Colonic mucosa (tissue), 4 donors: ENCODE measurements at places on chromosomes 6 and 20. TPM values are rescaled to one million over a fixed set of nuclear protein-coding genes. Genes with fewer than 3 reads are reported as not detected.

DNA sequence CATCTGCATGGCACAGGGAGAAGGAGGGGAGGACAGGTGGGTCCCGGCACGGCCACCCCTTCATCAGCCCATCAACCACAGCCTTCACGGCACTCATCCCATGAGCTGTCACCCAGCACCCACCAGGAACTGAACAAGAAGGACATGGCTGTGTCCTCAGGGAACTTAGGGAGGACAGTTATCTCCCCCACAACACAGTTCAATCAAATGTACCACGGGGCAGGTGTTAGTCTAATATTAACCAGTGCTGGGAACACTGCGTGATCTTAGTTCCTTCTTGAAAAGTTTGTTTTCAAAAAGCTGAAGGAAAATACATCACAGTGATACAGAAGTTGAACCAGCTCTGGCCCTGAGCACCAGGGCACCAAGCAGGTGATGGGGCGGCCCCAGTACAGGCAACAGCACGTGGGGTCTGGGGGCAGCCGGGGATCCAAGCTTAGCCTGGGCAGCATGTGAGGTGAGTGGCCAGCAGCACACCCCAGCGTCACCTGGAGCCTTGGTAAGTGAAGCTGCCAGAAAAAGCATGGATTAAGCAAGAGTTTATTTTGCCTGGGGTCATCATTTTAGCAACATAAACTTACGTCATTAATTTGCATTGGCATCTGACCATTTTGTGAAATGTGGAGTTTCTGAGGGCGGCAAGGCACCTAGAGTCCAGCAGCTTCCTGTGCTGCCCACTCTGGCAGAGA is 35.5 kb upstream of the AFDN start:
- peak; percentile 14 for DNase-seq

DNA sequence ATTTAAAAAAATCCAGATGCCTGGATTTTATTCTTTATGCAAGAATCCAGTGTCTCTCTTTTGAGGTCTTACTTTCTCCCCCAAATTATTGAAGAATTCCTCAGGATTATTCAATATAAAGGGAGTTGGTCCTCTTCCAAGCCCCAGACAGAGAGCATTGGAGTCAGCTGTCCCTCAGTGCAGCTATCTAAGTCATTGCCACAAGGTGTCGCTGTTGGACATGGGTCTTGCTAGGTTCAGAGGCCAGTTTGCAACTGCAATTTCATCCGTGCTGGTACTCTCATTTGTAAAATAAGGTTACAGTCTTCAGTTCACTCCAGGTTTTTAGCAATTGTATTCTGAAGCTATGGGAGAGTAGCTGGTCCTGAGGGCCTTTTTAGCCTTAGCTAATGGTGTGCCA is 27.8 kb downstream of the CCN2 start:
- peak; percentile 72 for DNase-seq

DNA sequence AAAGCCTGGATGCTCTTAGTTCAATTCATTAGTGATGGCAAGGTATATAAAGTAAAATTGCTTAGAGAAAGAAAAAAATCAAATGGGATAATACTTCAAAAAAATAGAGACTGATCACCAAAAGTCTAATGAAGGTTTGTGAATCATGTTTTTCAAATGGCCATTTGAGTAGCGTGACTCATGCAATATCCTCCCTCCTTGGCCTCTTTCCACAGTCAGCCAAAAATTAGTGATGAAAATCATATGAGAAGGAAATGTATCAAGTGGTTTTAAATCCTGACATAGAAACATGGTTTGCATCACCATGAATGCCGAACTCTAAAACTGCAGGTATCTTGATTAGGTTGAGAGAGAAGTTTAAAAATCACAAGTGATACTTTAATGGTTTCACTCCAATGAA is 1.2 kb upstream of the COL19A1 start:
- DNase-seq: no peak

- no peak for DNase-seq
These were observed 189.8 kb upstream of the IMPG1 start for GRCh38 chr6:76262240-76262639.

DNA sequence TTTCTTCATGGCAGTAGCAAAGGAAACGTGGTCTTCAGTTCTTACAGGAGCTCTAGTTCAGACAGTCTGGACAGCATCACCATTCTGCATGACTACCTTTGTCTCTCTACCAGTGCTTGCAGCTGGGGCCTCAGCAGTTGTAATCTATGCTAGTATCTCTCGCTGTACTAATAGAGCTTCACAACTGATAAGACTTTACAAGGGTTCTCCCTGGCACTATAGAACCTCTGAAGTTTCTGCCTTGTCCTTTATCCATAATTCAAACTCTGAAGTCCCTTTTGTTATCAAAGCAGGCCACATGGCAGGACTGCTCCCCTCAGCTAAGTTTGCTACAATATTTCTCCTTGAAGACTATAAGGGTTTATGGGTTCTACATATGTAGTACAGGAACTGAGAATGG is 842.1 kb upstream of the ADGRB3 start:
- no peak for DNase-seq

- no peak for DNase-seq
These were observed 3.9 kb downstream of the PRDM1 start for GRCh38 chr6:106090001-106090400.

DNA sequence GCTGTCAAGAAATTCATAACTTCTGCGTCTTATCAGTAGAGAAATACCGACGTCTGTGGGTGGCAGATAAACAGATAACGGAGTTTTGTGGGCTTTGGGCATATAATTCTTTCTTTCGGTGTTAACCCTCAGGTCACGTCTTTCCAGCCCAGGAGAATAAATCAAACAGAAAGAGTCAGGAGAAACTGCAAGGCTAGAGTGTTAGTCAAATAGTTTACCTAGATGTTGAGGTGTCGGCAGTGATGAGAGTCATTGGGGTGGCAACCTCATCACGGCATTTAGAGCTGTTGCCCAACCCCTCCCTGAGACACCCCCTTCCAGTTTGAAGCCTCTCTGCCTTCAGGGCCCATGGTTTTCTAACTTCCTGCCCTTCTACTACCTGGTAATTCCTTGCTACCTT is 49.5 kb downstream of the ADTRP start:
- no peak for DNase-seq

DNA sequence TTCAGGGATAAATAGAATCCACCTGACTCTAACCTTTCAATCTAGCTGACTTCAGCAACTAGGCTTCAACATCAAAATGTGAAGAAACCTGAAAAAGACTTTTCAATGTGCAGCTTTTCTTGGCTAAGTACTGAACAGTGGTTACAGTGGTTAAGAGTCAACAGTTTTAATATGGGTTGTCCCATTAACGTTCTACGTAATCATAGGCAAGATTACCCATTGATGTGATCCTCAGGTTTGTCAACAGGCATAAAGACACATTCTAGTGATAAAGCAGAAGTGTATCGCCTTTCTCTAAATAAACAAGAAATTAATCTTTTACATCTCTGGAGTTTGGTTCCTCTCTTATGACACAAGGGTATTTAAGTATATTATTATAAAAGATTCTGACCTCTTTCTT is 154.1 kb upstream of the RUNX2 start:
- DNase-seq: no peak

- no peak for DNase-seq
These were observed 141.6 kb upstream of the EYA4 start for GRCh38 chr6:133099573-133099972.

DNA sequence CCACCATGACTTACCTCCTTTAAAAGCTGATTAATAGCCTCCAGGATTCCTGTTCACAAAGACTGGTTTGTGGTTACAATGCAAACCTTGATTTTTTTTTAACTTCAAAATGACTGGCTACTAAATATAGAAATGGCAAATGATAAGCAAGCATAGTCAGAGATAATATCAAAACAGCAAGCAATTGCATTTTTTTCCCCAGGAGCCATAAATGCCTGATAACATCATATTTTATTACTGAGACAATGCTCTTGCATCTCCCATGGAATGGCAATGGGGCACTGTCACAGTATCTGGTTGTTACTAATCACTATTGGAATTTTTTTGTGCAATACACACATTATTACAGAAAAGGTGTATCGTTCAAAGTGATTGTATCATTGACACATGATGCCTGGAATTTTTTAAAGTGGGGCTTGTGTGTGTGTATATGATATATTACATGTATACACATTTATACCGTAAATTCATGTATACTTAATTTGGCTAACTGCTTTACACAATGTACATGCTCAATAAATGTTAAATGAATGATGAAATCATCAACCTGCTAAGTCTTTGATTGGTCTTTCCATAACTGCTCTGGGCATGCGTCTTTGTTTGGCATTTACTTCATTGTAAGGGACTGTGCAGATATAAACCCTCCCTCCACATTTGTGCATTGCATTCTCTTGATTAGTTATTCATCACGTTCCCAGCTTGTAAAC is 980 bp upstream of the SALL4 start:
- DNase-seq: no peak

GRCh38 chr6:118843685-118844390 is 50.1 kb upstream of the ASF1A start:
- no peak for DNase-seq

GRCh38 chr6:31879143-31879542 is 346 bp upstream of the SLC44A4 start:
- DNase-seq: peak; percentile 30

DNA sequence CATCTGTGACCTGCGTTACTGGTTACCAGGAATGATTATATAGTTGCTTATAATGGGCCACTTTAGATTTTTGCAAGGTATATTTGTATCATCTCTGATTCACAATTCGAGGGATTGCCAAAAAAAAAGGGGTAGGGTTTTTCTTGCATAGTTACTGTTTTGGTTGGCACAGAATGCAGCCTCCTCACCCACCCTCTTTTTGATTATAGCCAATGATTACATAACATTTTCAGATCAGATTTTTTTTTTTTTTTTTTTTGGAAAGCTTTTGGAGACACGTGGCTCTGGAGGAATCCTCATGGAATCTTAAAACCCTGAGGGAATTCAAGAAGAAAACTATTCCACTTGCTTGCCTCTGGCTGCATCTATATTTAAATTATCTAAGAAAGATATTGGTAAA is 53.7 kb downstream of the UST start:
- DNase-seq: no peak

GRCh38 chr6:548517-548916 is 108.4 kb downstream of the HUS1B start:
- DNase-seq: no peak

DNA sequence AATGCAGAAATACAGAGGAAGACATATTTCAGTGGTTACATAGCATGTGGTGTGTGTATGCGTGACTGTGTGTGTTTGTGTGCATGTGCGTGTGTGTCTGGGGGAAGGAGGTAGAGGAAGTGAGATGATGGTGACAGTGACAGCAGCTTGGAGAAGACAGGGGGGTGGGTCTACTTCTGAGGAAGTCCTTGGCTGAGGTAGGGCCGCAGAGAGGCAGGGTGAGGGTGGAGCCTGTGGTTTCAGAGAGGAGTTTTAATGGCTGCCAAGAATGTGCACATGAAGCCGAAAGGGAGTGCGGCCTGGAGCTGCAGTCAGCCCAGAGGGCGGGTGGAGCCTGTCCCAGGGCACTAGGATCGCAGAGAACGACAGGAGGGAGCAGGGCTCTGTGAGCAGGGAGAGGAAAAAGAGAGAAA is 22.7 kb upstream of the RNF24 start:
- peak; percentile 69 for DNase-seq

DNA sequence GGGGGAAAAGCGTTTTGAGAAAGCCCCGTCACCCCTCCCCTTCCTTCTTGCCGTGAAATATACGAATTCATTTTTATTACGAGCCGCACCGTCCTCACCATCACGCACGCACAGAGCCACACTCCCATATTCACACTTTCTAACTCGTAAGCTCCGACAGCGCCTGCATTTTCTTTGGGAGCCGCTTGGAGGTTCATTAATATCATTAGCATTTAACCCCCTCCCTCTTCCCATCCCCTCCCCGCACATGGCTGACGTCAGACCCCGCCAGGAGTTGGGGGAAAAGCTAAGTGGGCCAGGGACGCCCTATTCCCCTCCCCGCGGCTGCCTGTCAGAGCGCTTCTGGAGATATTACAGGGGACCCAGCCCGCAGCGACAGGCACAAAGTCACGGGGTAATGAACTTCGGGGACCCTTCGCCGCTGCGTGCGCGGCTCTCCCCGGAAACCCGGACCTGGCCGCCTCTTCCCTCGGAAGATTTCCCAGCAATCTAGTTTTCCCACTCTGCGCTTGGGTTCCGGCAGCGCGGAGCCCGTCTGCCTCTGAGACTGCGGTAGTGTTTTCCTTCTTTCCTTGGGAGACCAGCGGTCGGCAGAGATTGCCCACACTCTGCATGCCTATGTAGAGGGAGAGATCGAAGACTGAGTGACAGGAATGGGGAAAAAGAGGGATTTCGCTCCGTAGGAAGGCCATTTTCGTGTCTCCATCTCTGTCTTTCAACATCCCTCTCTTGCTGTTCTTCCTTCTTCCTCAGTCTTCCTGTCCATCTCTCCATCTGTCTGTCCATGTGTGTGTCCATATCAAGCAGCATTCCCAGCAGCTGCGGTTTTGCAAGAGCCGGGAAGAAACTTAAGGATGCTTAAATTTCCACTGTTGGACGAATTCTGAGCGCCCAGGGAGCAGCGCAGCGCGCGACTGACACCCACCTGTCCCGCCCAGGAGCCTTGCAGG is at the start of gene NR2E1:
Gene NR2E1 (plus strand): TSS at position 309 of the 950 bp plus-strand sequence. CDS start 744 bp downstream, outside the sequence.
- no peak for DNase-seq

- no peak for DNase-seq
These were observed 4.4 kb upstream of the MYLIP start for GRCh38 chr6:16124198-16125180.

DNA sequence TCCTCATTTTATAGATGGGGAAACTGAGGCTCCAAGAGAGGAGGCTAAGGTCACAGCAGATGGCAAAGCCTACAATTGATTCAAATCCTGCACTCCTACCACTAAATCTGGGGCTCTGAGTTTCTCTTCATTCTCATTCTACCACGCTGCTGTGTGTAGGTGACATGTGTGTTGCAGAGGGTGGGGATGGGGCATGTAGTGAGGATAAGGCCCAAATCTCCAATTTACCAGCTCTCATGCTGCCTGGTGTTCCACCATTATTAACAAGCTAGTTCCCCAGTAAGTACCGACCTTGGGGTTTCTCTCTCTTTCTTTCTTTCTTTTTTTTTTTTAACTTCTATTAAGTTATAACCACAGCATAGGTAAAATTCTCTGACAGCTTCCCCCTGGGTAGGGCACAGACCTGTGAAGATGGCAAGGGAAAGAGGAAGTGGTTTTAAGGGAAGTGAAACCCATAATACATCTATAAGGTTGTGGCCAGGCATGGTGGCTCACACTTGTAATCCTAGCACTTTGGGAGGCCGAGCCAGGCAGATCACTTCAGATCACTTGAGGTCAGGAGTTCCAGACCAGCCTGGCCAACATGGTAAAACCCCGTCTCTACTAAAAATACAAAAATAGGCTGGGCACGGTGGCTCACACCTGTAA is 13.0 kb upstream of the MATN4 start:
- no peak for DNase-seq

GRCh38 chr20:60968853-60969720 is 283.0 kb upstream of the CDH4 start:
- DNase-seq: no peak

- no peak for DNase-seq
These were observed 335.3 kb downstream of the SOX4 start for GRCh38 chr6:21928827-21929226.

GRCh38 chr6:43843097-43843645 is 73.2 kb downstream of the VEGFA start:
- peak; percentile 63 for DNase-seq

Gene MLIP
- 0.42 TPM for total RNA-seq

Gene SEMG1
- 0.42 TPM for total RNA-seq

Gene PTP4A1
- 247 TPM for total RNA-seq

Gene PSORS1C1
- total RNA-seq: 2.2 TPM

Gene RNF144B
- total RNA-seq: 4.4 TPM

Gene ADGB
- total RNA-seq: 0.72 TPM

Gene ANGPT4
- total RNA-seq: 0.05 TPM

Gene BNIP5
- total RNA-seq: 7.8 TPM

Gene SLC22A7
- not detected for total RNA-seq

Gene ZBTB12
- total RNA-seq: 4.9 TPM

Gene SGK2
- 80.2 TPM for total RNA-seq

Gene CCN2
- 115 TPM for total RNA-seq

Gene MDFI
- 1.1 TPM for total RNA-seq

Gene CRIP3
- 1.8 TPM for total RNA-seq

Gene SLC26A8
- total RNA-seq: 0.27 TPM
